ENCODE measurements at places on chromosomes 5 and 9.

DNA sequence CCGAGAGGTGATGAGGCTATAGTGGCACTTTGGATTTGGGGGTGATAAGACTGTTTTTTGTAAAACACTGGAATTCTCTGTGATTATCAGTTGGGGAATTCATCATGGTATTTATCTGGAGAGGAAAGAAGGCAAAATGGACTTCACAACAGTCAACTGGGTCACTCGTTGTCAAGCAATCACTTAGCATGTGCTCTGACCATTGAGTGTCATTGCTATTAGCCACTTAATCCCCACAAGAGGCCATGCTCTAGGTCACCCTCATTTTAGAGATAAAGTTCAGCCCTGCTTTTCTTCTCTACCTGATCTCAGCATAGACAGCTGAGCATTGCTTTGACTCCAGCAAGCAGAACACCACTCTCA, 160.1 kb upstream of the PITX1 start:
- DNase-seq: no peak

- DNase-seq: no peak
These were observed 41.3 kb downstream of the ADAMTS6 start for GRCh38 chr5:65440456-65440855.

GRCh38 chr5:17115855-17116254, 101.6 kb upstream of the BASP1 start:
- no peak for DNase-seq

DNA sequence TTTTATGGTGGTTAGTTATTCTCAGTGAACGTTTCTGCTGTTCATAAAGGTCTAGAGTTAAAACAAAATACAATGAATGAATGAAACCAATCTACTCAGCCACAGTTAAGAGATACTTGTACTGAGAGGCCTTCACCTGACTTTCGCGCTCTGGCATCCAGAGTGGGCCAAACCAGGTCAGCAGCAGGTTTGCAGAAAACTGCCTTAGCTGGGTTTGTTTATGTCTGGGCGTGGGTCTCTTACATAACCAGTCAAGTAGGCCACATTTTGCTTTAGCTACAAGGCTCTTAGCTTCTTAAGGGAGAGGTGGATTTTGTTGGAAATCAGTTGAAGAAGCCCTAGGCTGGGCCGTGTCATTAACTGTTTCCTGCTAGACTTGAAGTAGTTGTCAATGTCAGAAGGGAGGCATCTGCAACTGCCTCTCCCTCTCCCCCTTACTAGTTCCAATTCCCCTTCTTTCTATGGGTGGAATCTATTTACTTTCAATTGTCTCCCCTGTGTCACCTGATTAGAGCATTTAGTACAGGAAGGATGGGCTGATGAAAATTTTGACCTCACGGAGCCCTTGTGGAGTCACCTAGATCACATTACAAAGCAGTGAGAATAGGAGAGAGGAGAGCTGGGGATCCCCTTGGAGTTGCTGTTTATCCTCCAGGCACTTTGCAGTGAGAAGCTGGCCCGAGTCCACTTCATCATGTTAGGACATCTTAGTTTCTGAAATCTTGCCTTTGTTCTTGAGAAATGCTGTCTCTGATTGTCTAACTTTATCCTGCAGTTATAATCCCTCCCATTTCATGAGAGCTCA, 200.5 kb downstream of the ARHGEF28 start:
- DNase-seq: no peak

- no peak for DNase-seq
These were observed 64.3 kb upstream of the BOD1 start for GRCh38 chr5:173680660-173681242.

DNA sequence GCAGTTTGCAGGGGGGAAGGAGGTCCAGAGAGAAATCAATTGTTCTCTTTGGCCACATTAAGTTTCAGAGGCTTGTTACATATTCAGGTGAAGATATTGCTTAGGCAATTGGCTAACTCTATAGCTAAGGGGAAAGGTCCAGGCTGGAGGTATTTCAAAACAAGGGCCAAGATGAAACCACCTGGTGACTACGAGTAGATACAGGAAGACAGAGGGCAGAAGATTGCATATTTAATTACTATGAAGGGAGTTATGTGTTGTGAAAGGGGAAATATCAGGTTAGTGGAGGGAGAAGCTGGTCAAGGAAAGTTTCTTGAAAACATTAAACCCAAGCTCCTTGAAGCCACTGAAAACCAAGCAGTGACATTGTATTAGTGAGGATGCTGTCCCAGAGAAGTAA, 1.9 kb upstream of the RAD23B start:
- DNase-seq: no peak

DNA sequence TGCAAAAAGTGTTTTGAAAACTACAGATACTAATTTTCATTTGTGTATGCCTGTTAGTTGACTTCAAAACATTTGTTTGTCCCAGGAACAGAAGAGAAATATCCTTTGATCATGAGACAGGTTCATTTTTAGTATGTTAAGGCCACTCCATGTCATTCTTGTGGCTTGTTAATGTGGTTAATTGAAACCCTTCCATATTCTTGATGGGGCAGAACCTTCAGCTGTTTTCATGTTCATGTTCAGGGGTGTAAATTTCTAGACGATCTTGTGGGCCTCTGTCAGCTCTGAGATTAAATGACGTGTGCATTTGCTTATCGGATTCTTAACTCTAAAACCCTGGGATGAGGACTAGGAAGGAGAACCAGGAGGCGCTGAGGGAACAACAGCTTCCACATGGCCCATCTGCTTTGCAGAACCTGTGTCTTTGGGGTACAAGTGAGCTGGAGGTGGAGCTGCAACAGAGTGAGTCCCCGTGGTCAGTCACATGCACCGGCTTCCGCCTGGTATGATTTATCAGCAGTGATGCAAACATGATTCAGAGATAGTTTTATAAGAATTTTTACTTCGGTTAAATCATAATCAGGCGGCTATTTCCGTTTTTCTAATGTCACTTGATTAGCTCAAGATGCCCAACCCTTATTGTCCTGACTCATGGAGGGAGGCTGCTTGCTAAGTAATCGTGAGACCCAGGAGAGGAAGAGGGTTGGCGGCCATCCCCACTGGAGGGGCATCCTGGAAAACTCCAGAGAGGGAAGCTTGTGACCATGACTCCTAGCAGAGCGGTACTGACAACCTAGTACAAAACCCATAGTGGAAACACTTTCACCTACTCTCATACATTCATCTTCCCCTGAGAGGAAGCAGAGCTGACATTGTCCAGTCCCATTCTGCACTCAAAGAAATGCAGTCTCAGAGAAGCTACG, 138.4 kb downstream of the C9orf152 start:
- DNase-seq: no peak

GRCh38 chr5:946720-947625, 54.3 kb downstream of the TRIP13 start:
- DNase-seq: no peak

DNA sequence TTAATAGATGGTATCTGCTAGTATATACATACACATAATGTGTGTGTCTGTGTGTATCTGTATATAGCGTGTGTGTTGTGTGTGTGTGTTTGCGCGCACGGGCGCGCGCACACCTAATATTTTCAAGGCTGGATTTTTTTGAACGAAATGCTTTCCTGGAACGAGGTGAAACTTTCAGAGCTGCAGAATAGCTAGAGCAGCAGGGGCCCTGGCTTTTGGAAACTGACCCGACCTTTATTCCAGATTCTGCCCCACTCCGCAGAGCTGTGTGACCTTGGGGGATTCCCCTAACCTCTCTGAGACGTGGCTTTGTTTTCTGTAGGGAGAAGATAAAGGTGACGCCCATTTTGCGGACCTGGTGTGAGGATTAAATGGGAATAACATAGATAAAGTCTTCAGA, 757 bp downstream of the FXN start:
- no peak for DNase-seq

DNA sequence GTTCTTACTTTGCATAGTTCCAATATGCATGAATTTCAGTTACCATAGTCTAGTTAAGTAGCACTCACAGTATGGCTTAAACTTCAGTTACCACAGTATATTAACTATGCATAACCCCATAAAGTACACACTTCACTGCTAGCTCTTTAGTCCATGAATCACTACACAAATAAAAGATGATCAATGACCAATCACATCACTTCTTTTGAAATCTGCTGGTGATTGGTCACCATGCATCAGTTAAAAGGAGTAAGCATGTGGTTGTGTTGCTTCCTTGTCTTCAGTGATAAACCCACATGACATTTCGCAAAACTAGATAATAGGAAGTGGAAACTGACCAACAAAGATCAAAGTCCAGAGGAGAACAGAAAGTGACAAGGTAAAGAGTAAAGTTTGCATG, 79.0 kb downstream of the TAF11L14 start:
- no peak for DNase-seq

DNA sequence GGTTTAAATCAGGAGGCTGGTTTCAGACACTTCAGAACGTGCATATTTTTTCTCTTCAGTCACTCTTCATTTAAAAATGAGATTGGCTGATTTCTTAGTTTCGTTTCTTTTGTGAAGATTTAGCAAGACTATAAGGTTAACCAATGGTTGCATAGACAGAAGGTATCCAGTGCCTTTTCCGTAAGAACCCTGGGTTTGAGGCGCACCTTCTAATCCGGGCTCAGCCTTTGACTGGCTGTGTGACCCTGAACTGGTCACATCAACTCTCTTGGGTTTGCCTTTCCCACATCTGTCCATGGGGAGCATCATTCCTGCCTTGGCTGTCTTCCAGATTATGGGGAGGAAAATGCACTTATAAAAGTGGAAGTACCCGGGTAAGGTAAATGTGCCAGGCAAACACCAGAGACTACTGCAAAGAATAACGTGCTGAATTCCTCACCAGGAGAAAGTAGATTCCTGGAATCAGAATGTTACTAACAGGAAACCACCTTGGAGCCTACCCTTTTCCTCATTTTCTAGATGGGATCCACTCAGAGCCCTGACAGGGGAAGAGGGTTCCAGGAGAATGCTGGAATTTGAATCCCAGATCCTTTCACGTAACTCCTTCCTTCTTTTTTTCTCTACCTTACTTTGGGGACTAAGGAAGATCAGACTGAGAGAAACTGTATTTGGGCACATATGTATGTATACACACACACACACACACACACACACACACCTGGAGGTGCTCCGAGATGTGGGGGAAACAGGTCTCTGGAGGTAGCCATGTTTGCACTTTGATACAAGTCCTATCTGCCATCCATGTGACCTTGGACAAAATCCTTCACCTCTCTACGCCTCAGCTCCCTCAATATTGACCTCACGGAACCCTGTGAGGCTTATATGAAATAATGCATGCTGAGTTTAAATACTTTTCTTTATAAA, 6.8 kb downstream of the HAND1 start:
- DNase-seq: no peak

- no peak for DNase-seq
These were observed 281.5 kb downstream of the GADD45G start for GRCh38 chr9:89886281-89886700.

GRCh38 chr9:109012009-109012875, 1.1 kb downstream of the CTNNAL1 start:
- DNase-seq: peak; percentile 12

- DNase-seq: peak; percentile 24
These were observed 2.7 kb downstream of the GCNT4 start for GRCh38 chr5:75049456-75050351.

DNA sequence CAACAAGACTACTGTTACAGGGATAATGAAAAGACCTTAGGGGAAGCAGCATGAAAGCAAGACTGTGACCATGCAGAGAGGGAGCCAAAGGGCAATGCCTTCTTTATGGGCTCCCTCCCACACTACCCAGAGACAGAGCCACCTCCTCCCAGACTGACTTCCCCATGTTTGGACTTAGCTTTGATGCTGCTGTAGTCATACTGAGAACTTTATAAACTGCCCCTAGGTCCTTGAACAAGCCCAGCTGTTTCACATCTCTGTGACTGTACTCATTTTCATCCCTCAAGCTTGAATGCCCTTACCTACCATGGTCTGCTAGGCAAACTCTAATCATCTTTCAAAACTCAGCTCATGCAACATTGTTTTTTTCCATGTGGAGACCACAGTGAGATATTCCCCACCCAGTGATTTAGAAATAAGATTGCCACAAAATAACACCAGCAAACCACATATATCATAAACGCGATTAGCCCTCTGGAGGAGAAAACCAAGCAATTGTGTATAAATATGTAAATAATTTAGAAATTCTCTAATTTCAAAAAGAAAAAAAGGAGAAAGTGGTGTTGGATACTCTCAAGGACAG, 23.4 kb upstream of the FAM169A start:
- DNase-seq: no peak

DNA sequence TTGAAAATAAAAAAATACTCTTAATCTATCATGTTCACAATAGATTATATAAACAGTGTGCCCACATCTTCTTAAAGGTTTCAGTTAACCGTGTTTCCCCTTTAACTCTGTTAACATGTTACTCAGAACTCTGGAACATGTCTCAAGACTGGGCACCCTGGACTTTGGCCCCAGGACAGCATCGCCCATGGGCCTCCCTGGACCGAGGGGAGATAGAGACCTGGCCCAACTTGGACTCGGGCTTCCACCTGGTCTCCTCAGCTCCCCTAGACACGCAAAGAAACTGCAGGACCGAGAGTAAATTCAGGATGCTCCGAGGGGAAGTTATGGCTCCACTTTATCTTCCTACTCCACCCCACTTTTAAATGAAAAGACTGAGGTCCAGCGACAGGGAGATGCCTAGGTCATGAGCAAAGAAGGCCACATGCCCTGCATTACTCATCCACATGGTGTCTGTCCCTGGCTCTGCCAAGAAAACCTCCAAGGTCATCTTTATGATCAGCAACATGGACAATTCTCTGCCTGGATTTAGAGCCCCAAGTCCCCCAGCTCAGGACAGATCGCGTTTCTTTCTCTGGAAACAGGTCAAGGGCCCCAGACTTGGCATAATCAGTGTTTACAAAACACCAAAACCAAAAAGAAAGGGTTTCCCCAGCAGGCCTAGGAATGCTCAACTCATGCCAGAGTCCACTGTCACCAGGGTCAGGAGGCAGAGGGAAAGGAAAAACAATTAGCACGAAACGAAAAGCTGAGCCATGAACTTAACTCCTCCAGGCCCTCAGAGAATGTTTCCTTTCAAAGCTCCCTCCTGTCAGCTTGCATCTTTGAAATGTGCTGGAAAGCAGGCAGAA, 17.4 kb downstream of the GPX3 start:
- DNase-seq: no peak
